ENCODE measurements at places on chromosomes 7 and 10.
A peak's percentile ranks its signal among the peaks of the same experiment; 100 is the strongest.

DNA sequence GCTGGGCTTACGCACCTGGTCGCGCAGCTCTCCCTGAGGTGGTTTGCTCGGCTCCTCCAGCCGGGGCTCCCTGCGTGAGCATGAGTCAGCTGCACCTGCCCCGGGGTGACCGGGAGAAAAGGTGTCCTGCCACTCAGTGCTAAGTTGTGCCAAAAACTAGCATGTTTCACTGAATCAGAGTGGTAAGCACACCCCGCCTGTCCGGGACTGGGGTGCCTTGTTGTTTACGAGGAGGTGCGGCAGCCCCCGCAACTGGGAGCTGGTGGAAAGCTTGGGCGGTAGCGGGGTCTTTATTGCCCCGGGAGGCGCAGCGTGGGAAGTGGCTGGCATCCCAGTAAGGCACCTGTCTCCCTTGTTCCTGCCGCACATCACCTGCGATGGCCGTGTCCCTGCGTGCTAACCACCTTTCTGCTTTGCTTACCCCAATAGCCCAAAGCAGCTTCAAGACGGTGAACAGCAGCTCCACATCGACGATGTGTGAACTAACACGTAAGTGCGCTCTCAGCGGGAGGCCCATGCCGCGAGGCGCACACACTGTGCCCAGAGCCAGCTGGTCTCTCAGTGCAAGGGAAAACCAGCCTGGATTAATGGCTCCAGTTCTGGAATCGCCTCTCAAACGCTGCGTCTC is 506.6 kb upstream of the FOXK1 start:
- no peak for DNase-seq

DNA sequence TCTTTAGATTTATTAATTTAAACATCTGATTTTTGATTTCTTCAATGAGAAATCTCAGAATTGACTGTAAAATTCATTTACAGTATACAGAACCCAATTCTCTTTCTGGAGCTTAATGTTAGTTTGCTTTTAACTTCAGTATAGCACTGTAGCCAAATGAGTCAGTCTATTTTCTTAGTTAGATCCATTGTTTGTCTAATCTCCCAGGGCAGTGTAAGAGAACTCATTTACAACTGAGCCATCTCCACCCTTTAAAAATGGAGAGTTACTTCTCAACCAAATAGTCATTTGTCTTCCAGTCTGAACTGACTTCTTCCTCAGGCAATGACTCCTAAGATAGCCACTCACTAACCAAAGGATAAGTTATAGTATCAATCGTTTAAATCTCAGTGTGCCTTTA is 3.0 kb upstream of the WNT2 start:
- no peak for DNase-seq

GRCh38 chr7:11341285-11341944 is 367.7 kb downstream of the PHF14 start:
- DNase-seq: no peak

- DNase-seq: peak; percentile 34
Measured at GRCh38 chr7:44284881-44285541, 40.4 kb downstream of the CAMK2B start.

GRCh38 chr7:151440799-151441445 is 981 bp upstream of the CRYGN start:
- no peak for DNase-seq

DNA sequence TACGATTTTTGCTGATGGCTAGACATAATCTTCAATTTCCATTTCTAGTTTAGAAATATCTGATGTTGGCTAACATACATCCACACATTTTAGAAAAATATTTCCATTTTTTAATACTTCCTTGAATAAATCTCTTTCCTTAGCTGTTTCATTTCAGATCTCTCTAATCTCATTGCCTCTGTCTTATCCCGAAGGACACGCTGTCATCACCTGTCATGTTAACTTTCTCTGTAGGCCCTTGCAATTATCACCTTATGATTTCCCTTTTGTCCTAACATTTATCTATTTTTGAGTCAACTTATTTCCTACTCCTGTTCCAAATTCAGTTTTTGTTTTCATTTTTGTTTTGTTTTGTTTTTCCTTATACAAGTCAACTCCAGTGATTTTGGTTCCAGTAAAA is 173.1 kb upstream of the POM121L12 start:
- DNase-seq: no peak

DNA sequence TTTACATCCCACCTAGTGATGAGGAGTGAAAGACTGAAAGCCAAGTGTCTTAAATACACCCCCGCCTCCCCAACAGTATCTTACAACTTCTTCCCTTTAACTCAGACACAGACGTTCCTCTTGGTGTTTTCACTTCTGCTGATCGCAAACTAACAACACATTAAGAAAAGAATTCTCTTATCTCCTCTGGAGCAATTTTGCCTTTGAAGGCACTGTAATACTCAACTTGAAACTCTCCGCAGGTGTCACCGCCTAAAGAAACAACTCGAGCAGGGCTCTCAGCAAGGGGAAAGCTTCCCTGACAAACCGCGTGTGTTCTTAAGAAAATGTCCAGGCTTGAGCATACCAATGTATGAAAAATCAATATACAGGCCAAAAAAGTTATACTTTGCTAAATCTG is 452 bp downstream of the SEMA3C start:
- peak; percentile 69 for DNase-seq

DNA sequence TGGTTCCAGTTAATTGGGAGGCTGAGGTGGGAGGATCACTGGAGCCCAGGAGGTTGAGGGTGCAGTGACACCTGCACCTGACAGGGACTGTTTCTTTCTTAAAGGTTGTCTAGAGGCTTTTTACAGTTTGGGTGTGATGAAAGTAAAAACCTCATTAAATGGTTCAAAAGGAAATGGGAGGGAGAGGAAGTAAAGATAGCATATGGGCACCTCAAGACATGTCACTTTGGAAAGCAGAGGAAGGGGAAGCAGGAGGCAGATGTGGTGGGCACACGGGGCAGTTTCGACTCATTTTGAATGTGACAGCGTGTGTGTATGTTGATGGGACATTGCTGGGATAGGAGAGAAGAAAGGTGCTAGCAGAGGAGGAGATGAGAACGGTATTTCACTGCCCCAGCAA is 203.1 kb downstream of the MLLT10 start:
- no peak for DNase-seq

GRCh38 chr7:107878636-107879035 is 12.3 kb upstream of the DLD start:
- no peak for DNase-seq

- DNase-seq: no peak
Measured at GRCh38 chr7:19519443-19520021, 189.3 kb downstream of the POLR1F start.

- DNase-seq: no peak
Measured at GRCh38 chr7:128263420-128263819, 22.3 kb downstream of the LEP start.
